ENCODE measurements at places on chromosomes 1 and 21.

- no peak for DNase-seq
Observed at GRCh38 chr1:2523891-2524609, 2.3 kb downstream of the PANK4 start.

DNA sequence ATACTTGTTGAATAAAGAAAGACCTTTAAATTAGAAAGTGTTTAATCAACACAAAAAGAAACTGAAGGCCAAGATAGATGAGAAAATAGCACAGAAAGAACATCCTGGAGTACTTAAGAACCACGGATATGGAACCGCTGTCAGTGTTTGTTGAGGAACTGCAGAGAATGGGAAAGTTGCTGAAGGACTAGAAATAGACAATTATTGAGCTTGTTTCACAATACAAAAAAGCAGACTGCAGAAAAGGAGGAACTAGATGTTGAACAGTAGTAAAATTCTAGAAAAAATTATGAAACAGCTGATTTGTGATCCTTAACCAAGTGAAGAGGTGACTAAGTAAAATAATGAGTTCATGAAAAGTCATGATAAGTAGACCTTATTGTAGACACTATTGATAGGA, 29.7 kb downstream of the MYSM1 start:
- no peak for DNase-seq

DNA sequence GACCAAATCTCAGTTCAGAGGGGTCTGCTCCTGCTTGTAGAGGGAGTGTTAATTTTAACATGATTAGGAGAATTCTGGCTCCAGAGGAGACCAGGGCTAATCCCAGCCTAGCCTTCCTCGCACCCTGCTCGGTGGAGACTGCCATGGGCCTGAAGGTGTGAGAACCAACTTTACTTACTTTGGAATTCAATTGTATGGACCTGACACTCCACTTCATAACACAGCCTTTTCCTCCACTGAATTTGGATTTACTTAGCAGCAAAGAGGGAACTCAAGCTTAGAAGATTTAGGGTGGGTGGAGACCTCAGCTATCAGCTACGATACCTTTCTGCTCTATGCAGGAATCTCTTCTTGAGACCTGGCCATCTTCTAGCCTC, 11.5 kb downstream of the PLXNA2 start:
- no peak for DNase-seq

DNA sequence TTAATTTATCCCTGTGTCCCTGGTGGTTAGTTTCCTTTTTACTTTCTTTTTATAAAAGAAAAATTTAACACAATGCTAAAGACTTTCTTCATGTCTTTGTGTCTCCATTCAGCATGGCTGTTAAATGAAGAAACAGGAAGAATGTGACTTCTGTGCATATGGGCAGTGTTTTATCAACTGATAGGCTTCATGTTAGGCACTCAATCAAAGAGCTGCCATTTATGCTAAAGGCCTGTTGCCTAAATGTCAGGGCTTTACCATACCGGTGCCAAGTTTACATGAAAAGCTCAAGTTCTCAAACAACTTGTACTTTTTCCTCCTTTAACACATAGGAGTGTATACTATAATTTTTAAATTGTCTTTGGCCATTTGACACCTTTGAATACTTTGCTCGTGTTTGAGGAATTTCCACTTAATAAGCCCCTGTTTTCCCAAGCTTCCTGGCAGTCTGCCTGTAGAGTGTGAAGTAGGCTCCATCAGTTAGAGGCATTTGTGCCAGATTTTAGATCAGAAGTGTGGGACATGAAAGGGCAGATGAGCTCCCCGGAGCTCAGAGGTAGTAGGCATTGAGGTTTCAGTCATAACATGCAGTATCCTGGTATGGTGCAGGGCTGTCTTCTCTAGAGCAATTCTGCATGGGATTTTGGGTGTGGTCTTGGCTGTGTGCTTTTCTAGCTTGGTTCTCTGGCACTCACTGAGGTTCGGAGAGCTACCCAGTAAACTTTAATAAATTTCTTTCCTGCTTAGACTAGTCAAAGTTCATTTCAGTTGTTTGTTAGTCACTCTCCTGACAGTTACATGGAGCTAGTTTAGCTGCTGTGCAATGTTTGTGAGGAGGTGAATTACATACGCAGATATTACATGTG, 119.0 kb downstream of the LEPR start:
- no peak for DNase-seq

- DNase-seq, result no peak
Observed at GRCh38 chr1:198122693-198123092, 34.1 kb upstream of the NEK7 start.

GRCh38 chr1:156293895-156294294, 1.6 kb downstream of the GLMP start:
- DNase-seq, result no peak

- DNase-seq, result no peak
Observed at GRCh38 chr1:9326596-9326995, 33.9 kb downstream of the SPSB1 start.

DNA sequence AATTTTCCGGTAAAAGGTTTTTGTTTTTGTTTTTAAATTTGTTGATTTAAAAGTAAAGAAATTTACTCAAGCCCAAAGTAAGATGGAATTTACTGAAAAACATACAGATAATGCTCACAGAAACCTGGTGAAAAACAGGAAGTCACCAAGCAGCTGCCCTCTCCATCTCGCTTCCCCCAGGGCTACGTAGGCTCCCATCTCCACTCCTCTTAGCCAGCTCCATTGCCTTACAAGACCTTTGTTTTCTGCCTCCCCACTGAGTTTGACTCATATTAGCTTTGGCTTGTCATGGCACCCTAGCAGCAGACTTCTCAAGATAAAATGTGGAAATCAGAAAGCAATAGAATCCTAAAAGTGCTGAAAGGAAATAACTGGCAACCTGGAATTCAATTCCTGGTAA, 57.9 kb downstream of the PHTF1 start:
- no peak for DNase-seq

- DNase-seq, result no peak
Observed at GRCh38 chr1:8409606-8410005, 91.7 kb downstream of the SLC45A1 start.

- DNase-seq, result no peak
Observed at GRCh38 chr1:15519625-15520024, 4.4 kb downstream of the CASP9 start.

DNA sequence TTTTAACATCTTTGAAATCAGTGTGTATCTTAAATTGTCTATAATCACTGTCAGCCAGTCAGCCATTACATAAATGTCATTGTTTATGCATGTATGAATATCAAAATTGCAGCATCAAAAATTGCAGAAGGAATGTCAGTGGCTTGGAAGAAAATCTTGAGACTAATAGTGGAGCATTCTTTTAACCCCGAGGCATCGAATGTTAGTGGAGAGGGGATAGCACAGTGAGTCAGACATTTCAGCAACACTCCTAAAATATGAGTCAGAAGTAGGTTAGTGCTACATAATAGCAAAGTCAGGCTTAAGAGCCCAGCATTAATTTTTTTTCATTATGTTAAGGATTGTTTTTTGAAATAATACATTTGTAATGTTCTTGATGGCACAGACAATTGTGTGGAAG, 45.5 kb downstream of the SNRPE start:
- DNase-seq, result no peak

- DNase-seq, result no peak
Observed at GRCh38 chr1:1136547-1137230, 20.8 kb upstream of the C1orf159 start.

- DNase-seq, result no peak
Observed at GRCh38 chr1:154730986-154731489, 123.1 kb upstream of the ADAR start.

- no peak for DNase-seq
Observed at GRCh38 chr1:168260393-168260792, 20.3 kb upstream of the TBX19 start.

DNA sequence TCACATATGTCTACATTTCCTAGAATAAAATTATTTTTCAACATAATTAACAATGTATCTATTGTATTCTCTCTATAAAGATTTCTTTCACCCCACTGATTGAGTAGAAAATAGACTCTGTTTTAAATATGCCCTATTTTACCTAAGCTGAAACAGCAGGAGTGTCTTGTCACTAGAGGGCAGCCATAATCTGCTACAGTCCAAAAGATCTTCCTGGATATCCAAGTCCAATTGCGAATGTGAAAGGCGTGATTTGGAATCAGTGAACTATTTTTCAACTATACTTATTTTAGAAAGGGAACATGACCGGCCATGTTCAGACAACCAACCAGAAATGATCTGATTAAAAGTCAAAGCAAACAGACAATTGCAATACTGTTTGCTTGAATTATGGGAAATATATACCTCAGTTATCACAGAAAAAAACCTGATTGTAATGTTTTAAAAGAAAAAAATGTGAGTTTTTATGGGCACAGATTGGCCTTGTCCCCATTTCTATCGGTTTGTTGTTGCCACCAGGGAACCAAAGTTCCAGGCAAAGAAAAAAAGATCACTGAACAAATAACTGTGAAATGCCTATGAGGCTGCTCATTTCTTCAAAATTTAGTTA, 1211.0 kb upstream of the ADGRL4 start:
- DNase-seq, result no peak

DNA sequence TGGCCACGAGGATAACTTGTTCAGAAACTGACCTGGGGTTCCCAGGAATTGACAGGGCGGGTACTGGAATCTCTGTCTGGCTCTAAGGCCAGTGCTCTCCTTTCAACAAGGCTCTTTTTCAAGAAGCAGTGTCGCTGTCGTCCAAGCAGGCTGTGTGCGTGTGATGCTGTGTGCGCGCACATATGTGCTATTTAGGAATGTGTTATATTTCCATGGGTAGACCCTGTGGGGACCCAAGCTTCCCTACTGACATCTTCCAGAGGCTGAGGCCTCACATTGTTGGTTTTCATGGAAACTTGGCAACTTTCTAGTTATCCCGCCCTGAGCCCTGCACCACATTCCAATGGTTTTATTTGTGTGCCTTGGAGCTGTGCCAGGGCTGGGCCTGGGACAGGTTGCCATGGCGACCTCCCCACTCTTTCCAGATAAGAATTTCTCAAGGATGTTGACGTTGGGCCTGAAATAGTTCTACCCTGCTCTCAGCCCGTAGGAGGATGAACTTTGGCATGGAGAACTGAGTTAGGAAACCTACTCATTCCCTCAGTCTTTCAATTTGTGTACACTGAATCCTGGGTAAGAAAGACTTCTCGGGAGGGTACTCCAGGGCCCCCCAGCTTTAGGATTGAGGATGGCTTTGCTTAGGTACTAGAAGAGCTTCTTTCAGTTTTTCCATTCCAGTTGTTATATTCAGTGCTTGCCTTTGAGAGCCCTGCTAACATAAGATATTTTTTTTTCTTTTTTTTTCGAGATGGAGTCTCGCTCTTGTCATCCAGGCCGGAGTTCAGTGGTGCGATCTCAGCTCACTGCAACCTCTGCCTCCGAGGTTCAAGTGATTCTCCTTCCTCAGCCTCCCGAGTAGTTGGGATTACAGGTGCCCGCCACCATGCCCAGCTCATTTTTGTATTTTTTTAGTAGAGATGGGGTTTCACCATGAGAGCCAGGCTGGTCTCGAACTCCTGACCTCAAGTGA, 38.8 kb upstream of the SRSF10 start:
- no peak for DNase-seq

GRCh38 chr1:245356891-245357585, 202.3 kb downstream of the KIF26B start:
- DNase-seq, result no peak

- no peak for DNase-seq
Observed at GRCh38 chr1:22741118-22741517, 30.5 kb downstream of the EPHB2 start.

DNA sequence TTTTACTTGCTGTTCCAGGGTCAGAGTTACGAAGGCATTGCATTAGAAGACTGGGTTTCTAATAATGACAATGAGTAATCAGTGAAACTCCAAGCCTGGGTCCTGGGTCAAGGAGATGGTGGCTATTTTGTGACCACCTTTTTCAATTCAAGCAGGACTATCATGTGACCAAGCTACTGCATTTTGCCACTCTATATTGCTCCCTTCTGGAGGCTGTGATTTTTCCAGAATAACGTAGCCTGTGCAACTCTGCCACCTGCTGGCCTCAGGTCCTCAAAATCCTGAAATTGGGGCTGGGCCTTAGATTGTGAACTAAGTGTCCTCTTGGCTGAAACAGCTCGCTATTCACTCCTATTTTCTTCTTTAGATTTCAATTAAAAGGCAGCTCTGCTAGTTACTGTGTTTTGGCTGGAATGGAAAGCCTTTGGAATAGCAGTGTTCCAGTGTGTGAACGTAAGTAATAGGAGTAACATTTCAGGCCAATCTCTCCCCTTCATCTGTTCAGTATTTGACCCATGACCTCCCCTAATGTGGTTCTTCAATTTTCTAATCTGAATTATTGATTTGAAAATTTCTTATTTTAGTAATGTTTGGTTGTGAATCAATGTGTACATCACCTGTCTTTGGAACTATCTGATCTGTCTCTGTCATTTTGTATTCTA, 52.9 kb upstream of the CD46 start:
- peak; percentile 35 for DNase-seq

GRCh38 chr1:205969229-205969628, 26.0 kb upstream of the SLC26A9 start:
- no peak for DNase-seq

DNA sequence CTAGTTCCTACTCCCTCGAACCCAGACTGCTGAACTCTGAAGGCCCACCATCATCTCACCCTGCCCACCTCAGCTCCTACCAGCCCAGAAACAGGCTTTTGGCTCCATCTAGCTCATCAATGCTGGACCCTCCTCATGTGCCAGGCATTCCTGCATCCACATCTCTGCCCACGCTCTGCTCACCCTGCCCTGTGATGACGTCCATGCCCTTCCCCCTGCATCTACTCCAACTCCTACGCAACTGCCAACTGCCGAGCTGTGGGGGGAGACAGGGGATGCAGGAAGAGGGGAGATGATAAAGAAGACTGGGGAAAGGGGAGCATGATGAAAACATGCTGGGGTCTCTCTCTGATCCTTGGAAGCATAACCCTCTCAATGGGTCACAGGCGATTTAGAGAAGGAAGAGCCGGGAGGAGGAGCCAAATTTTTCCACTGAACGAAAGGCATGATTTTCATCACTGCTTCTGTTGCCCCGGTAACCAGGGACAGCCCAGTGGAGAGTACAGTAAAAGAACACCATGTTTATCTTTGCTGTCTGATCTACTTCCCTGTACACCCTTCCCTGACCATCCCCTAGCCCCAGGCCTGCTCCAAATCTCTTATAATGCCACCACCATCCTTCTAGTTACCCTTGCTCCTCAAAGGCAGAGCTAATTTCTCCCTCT, 44.3 kb downstream of the CD34 start:
- DNase-seq, result no peak

- no peak for DNase-seq
Observed at GRCh38 chr1:17561561-17561985, 22.1 kb downstream of the ARHGEF10L start.

DNA sequence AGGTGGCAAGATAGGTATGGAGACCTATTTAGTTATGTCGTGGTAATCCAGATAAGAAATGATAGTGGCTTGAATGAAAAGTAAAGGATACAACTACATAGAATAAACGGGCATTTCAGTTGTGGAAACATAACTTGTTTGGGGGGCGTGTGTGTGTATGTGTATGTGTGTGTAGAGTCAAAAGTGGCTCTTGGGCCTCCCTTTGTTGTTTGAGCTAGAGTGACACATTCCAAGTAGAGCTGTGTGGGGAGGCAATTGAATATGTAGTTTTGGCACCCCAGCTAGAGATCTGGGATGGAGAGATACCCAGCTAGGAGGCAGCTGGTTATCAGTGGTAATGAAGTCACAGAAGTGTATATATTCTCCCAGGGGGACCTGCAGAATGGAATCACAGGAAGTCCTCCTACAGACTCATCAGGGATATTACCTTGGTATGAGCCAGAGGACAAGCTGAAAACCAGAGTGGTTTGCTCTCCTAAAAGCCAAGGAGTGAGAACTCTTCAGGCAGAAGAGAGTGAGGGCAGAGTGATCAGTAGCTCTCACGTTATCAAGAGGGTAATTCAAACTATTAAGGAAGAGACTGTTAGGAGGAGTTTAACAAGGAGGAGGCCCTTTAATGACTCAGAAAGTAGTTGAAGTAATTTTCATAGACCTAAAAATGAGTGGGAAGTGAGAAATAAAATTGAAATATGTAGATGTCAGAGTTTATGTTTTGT, 5.1 kb downstream of the CR1L start:
- no peak for DNase-seq
